ENCODE measurements at places on chromosomes 6 and 20. TPM values are rescaled to one million over a fixed set of nuclear protein-coding genes. Genes with fewer than 3 reads are reported as not detected.

Gene ELOVL2
- not detected for total RNA-seq

Gene TSPYL1
- total RNA-seq = 41.2 TPM

Gene PTCRA
- not detected for total RNA-seq

Gene F13A1
- not detected for total RNA-seq

Gene PSORS1C2
- not detected for total RNA-seq

Gene TMEM200A
- total RNA-seq = 1.3 TPM

Gene RIMS1
- not detected for total RNA-seq

Gene AIF1
- total RNA-seq = 69.6 TPM

Gene SHLD1
- 8.6 TPM for total RNA-seq

Gene CEP250
- total RNA-seq = 46.8 TPM

All from activated CD4-positive, alpha-beta T cell treated with anti-CD3 and anti-CD28 coated beads, Interleukin-2, amount 10 ng/mL, durations not matched to agents 24 days and 14 days (primary cell).